ENCODE measurements at places on chromosomes 3 and 15. TPM values are rescaled to one million over a fixed set of nuclear protein-coding genes. Genes with fewer than 3 reads are reported as not detected.

SCG3 gene
- polyA plus RNA-seq: 0.07 TPM

C15orf62 gene
- polyA plus RNA-seq: 0.25 TPM

A4GNT gene
- polyA plus RNA-seq: not detected

STRIT1 gene
- polyA plus RNA-seq: 0.14 TPM

GPR27 gene
- 1.2 TPM for polyA plus RNA-seq

ADGRG7 gene
- polyA plus RNA-seq: not detected

TEX55 gene
- polyA plus RNA-seq: not detected

LRRIQ4 gene
- polyA plus RNA-seq: not detected

CCR3 gene
- polyA plus RNA-seq: not detected

NME9 gene
- polyA plus RNA-seq: 0.09 TPM

TTLL13 gene
- polyA plus RNA-seq: 0.72 TPM

C3orf52 gene
- polyA plus RNA-seq: 0.48 TPM
